ENCODE measurements at places on chromosomes 2 and 18.

DNA sequence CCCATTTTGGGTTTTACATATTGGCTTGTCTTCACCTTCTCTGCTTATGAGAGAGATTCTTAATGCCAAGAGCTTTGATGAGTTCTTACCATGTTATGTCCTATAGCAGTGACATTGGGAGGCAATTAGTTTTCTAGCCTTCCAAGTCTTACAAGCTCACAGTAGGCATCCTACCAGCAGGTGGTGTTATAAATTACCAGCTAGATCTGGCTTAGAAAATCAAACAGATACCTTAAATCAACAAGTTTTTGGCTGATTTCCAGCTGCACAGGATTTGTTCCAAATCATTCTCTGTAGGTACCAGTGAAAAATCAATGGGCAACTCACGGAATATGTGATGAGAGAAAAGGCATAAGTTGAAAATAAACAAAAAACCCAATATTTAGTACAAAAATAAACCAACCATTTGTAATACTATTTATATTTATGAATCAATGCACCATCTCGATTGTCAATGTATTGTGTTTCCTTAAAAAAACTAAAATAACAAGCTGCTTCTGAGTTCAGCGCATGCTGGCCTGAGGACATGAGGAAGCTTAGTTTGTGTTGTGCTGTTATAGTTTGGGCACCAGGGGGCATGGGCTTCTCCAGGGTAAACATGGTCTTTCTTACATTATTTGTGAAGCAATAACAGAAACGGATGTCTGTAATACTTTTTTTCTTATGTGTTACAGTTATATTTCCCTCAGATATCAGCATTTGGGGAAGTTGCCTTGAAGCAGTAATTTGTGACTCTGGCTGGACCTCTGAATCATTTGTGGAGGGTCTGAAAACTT is 34.1 kb upstream of the NXPH2 start:
- DNase-seq: peak; percentile 14
- H3K4me1 ChIP-seq: no peaks in the 10 kb centered on the region
- no peaks in the 10 kb centered on the region for H3K36me3 ChIP-seq
- no peak overlapping the region for H3K4me3 ChIP-seq
- no peaks in the 10 kb centered on the region for H3K27me3 ChIP-seq

- peaks cover 7% of the 10 kb centered on the region for H3K4me1 ChIP-seq
- H3K4me3 ChIP-seq: no peak overlapping the region
- no peak overlapping the region for H3K27ac ChIP-seq
- no peak for DNase-seq
- H3K27me3 ChIP-seq: 0 out of 2 replicates have a peak, but pooled peaks cover 3% of the 10 kb centered on the region
Observed at GRCh38 chr2:179260224-179260623, 4.4 kb downstream of the SESTD1 start.

- no peaks in the 10 kb centered on the region for H3K27me3 ChIP-seq
- H3K36me3 ChIP-seq: no peaks in the 10 kb centered on the region
- peak overlapping the region; percentile 98 for H3K27ac ChIP-seq
- H3K4me3 ChIP-seq: no peak overlapping the region
Observed at GRCh38 chr2:43131890-43132682, 94.3 kb downstream of the ZFP36L2 start.

DNA sequence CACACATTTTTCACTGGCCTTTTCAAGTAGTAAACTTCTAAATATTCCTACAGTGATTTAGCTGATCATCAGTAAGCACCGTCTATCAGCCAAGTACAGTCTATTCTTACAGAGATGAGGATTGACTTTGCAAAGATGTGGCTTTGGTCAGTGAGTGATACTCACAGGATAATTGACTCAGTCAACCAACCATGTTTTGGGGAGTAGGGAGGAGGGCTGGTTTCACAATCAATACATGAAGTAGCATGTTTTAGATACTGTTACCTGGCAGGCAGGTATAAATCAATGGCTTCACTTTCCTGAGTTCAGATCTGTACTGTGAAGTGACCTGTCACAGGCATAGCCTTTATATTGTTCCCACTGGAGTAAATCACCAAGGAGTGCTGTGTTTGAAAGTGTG is 27.2 kb downstream of the OSBPL6 start:
- no peaks in the 10 kb centered on the region for H3K4me1 ChIP-seq
- H3K4me3 ChIP-seq: no peak overlapping the region
- no peak for DNase-seq
- no peaks in the 10 kb centered on the region for H3K36me3 ChIP-seq
- H3K27me3 ChIP-seq: no peaks in the 10 kb centered on the region

DNA sequence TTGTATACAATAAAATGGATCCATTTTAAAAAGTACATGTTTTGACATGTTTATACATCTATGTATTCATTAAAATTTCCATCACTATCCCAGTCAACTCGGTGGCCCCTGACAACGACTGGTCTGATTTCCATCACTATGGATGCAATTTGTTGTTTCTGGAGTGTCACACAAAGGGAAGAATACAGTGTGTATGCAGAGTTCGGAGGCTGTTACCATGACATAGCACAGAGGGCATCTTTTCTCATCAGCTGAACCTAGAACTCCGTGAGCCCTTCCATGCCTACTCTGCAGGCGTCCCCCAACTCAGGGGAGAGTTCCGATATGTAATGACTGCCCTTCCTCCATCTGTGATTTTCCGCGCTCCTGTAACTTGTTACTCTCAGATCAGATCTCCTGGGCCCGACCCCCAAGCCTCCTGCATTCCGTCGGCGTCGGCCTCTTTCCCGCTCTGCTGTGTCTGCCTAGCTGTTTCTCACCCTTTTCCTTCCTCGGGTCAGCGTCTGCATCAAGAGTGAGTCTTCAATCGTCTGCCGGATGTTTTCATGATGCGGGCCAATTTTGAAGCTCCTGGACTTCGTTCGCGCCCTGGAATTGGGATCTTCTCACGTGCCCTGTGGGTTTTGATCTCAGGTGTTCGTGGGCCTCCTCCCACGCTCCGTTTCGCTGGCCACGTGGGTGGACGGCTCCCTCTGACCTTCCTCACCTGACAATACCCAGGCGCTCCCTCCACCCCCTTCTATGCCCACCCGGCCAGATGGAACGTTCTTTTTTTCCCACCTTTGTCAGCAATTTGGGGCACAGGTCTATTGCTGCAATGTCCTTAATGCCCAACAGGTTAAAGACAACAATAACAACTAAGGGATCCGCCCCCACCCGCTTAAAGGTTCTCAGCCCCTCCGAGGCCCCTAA is 161.0 kb downstream of the TWIST2 start:
- H3K36me3 ChIP-seq: no peaks in the 10 kb centered on the region
- H3K27me3 ChIP-seq: peaks cover 72% of the 10 kb centered on the region
- DNase-seq: no peak
- H3K27ac ChIP-seq: no peak overlapping the region
- no peaks in the 10 kb centered on the region for H3K4me1 ChIP-seq
- H3K4me3 ChIP-seq: no peak overlapping the region

- no peak for DNase-seq
- H3K36me3 ChIP-seq: no peaks in the 10 kb centered on the region
- no peak overlapping the region for H3K27ac ChIP-seq
- H3K4me3 ChIP-seq: no peak overlapping the region
Observed at GRCh38 chr2:226164512-226164911, 635.1 kb downstream of the IRS1 start.

DNA sequence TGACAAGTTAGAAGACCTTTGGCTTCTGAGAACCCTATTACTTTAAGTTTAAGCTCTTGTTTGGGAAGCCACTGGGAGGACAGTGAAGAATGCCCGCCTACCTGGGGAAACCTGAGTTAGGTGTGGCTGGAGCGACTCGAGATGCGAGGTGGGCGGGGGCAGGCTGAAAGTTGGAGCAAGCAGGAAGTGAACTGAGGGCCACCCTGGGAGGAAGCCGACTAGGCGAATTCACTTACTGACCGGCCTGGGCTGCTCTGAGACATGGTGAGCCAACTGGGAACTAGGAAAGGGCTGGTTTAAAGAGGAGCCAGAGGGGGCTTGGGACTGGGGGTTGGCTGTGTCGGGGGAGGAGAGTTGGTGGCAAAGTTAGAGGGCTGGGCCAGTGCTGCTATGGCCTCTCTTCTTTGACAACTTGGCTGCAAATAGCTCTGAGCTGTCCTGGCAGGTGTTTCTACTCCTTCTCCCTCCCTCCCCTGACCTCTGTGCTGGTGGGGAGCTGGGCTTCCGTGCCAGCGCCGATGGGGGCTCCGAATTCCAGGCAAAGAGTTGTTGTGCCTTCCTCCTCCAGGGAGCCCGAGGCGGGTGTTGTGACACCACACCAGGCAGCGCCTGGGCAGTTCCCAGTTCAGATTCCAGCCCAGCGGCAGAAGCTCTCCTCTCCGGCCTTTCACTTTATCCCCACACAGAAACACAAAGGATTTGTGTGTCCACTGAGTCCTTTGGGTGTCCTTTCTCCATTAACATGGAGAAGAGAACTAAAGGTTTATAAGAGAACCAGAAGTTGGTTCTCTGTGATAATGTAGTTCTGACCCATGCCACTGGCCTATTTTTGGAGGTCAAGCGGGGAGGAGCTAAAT is at the start of gene VAMP8:
TSS of gene VAMP8 (plus strand) at position 201 of the 857 bp plus-strand sequence. CDS start at position 262, 61 bp downstream.
- peaks cover 11% of the 10 kb centered on the region for H3K4me1 ChIP-seq
- peak; percentile 80 for DNase-seq
- H3K27ac ChIP-seq: peak within 1 kb of the TSS; percentile 47
- H3K4me3 ChIP-seq: peak within 1 kb of the TSS; percentile 75

DNA sequence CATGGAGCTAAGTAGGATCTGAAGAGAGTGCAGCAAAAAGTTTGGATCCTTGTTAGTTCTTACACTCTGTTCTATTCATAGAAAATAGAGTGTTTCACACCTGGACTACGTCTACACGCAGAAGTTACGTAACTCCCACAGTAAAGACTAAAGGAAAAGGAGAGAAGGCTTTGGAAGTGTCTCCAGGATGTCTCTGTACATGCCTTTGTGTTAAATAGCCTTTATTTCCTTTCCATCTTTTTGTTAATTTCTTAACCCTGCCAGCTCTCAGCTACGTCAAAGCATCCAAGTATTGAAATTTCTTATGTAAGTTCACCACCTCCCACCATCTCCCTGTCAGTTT is 8.4 kb downstream of the DTNB start:
- no peaks in the 10 kb centered on the region for H3K4me1 ChIP-seq
- no peaks in the 10 kb centered on the region for H3K36me3 ChIP-seq
- DNase-seq: no peak
- no peak overlapping the region for H3K4me3 ChIP-seq

GRCh38 chr2:191486584-191487320 is 191.2 kb upstream of the NABP1 start:
- H3K27ac ChIP-seq: no peak overlapping the region
- H3K4me1 ChIP-seq: peaks cover 14% of the 10 kb centered on the region
- H3K36me3 ChIP-seq: no peaks in the 10 kb centered on the region
- no peaks in the 10 kb centered on the region for H3K27me3 ChIP-seq
- peak; percentile 49 for DNase-seq

- H3K27ac ChIP-seq: no peak overlapping the region
- no peak for DNase-seq
- H3K36me3 ChIP-seq: no peaks in the 10 kb centered on the region
- H3K4me1 ChIP-seq: peaks cover 9% of the 10 kb centered on the region
- no peak overlapping the region for H3K4me3 ChIP-seq
Observed at GRCh38 chr2:169036736-169037440, 5.8 kb upstream of the ABCB11 start.

GRCh38 chr2:167940734-167941507 is 306.5 kb downstream of the STK39 start:
- DNase-seq: no peak
- H3K27me3 ChIP-seq: no peaks in the 10 kb centered on the region
- H3K36me3 ChIP-seq: no peaks in the 10 kb centered on the region
- H3K4me3 ChIP-seq: no peak overlapping the region
- no peaks in the 10 kb centered on the region for H3K4me1 ChIP-seq

DNA sequence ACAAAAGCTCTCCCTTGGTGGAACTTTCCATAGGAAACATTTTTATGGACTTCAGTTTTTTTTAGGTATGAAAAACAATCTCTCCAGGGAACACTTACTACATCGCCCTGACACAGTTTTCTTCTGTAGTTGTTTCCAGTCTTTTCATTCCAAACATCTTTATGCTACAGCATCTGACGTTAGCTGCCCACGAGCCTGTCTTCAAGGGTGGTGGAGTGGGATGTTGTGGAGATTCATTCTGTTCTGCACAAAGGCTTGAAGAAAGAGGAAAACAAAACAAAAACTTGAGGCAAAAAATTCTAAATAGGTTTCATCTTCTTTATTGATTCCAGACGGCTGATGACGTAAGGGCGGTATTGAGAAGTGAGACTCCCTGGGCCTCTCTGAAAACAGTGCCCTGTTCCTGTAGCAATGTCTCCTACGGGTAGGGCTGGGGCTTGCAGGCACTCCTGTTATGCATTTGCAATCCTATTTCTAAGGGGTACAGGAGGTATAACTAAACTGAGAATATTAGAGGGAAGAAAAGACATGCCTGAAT is 375.0 kb downstream of the RNF144A start:
- H3K27ac ChIP-seq: no peak overlapping the region
- H3K27me3 ChIP-seq: no peaks in the 10 kb centered on the region
- no peak for DNase-seq

DNA sequence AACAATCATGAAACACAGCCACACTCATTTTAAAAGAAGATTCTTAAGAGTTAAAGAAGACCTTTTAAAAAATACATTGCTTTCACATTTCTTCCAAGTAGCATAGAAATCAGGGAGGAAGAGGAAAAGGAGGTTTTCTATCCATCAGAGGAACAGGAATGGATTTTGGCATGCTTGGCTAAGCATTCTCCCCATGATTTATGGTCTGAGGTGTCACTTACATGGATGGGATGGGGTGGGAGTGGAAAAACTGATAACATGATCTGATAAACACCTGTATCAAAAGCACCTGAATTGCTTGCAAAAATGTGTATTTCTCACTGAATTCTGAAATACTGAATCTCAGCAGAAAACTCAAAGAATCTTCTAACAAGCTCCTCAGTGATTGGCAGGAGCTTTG is 265.9 kb downstream of the NRXN1 start:
- no peaks in the 10 kb centered on the region for H3K4me1 ChIP-seq
- no peak for DNase-seq
- H3K27me3 ChIP-seq: no peaks in the 10 kb centered on the region
- H3K27ac ChIP-seq: no peak overlapping the region

DNA sequence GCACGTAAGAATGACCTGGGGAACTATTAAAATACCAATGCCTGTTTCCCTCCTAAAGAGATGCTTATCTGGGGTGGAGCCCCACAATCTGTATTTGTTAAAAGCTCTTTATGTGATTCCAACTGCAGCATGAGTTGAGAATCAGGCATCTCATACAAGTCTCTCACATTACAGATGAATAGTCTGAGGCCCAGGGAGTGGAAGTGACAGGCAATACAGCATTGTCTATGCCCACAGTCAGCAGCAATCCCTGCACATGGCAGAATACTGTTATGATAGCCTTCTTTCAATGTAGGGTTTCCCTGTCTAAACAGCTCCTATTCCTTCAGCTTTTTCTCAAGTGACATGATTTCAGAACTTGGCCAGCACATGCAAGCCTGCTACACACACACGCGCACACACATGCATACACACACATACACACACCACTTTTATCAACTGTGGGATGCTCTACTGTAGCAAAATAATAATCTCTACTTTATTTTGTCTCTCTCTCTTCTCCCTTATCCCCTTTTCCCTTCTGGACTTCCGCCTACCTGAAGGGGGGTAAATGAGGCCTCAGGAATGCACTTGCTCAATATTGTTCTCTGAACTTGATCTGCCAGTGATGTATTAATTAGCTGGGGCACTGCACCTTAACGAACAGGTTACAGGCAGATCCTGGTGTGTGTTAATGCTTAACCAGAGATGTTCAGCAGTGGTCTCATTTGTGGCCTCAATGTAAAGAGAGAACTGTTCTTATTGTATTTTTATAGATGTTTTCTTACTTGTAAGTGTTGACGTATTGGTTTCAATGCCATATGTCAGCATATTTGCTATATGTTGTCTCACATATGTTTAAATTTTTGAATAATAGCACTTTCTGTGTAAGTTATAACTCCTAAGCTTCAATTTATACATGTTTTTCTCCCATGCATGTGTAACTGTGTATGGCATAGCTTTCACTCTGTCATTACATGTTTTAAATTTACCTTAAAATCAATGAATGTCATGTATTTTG is 116.0 kb downstream of the SETBP1 start:
- no peak overlapping the region for H3K4me3 ChIP-seq
- H3K27me3 ChIP-seq: no peaks in the 10 kb centered on the region
- H3K27ac ChIP-seq: no peak overlapping the region
- no peak for DNase-seq
- H3K4me1 ChIP-seq: peaks cover 40% of the 10 kb centered on the region

Measured in MM.1S (cell line).